ENCODE measurements at places on chromosomes 11 and 22.

- DNase-seq, result no peak
These were observed 10.2 kb downstream of the PACS1 start for GRCh38 chr11:66080055-66080817.

GRCh38 chr11:122202161-122202950 is 86.3 kb upstream of the BLID start:
- DNase-seq, result peak; percentile 69

DNA sequence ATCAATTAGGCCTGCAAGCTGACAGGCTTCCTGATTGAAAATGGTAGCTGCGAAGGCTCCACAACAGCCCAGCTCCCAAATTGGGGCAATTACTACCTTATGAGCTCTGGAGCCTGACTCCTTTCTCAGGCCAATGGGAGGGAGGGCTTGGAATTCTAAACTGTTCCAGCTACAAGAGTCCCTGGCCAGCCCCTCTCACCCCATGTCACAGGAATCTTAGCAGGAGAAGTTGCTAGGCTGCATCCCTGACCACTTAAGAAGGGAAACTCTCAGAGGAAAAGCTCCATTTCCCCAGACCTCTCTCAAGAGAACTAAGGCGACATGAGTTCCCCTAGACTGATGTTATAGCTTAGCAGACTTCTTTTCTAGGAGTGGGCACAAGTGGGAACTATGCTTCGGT is 4.9 kb downstream of the LRP4 start:
- no peak for DNase-seq

DNA sequence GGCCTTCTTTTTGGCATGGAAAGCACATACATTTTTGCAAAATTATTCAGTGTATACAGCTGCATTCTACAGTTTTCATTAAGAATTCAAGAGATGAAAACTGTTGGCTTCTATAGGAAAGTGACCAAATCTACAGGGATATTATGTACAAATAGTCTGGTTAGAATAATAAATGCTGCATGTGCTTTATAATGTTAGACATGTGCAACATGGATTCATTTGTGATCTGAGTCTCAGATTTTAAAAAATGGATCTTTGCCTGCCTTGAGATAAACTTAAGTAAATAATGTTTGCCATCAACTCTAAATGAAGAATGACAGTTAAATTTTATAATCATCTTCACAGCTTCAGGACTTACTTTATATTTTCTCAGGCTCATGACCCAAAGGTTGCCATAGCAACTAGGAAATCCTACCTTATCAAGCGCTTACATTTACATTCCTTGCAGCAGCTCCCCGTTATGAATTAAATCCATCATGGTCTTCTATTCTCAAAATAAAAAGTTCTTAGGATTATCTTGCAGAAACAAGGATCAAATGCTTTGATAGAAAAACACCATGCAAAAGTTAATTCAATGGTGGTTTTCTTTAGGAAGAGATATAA is 200.2 kb downstream of the CADM1 start:
- no peak for DNase-seq

DNA sequence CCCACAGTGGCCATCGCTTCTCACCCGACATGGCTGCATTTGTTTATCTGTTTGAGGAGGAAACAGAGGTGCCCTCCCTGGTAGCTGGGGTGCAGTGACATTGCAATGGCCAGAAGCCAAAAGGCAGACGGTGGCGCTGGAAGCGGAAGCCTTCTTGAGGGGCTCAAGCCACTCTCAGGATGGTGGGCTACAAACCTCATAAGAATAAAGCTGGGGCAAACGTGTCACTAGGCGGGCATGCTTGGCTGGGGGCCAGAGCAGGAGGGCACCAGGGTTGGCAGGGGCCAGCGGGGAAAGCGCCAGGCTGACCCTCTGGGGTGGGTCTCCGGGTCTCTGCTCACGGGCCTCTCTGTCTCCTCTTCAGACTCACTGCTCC is 12.6 kb downstream of the TNNT3 start:
- DNase-seq, result no peak

DNA sequence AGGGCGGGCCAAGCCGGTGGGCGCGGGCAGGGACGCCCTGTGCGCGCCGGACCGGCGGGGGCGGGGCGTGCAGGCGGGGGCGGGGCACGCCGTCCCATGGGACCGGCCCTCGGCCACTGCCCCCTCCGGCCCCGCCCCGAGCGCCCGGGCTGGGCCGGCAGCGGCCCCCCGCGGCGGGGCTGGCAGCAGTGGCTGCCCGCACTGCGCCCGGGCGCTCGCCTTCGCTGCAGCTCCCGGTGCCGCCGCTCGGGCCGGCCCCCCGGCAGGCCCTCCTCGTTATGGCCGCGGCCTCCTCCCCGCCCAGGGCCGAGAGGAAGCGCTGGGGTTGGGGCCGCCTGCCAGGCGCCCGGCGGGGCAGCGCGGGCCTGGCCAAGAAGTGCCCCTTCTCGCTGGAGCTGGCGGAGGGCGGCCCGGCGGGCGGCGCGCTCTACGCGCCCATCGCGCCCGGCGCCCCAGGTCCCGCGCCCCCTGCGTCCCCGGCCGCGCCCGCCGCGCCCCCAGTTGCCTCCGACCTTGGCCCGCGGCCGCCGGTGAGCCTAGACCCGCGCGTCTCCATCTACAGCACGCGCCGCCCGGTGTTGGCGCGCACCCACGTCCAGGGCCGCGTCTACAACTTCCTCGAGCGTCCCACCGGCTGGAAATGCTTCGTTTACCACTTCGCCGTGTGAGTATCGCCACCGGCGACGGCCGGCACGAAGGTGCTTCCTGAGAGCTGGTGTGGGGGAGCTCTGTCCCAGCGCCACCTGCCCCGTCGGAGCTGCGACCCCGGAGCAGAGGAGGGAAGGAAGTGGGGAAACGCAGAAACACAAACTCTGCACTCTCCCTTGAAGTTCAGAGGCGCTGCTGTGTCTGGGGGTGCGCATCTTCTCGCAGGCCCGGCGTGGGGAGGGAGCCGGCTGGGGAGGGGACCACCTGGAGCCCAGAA is at the start of gene KCNQ1:
TSS of gene KCNQ1 (plus strand) at position 188 of the 925 bp plus-strand sequence. CDS start at position 279, 91 bp downstream.
- DNase-seq, result peak; percentile 56

- peak; percentile 37 for DNase-seq
These were observed 27.4 kb upstream of the ST14 start for GRCh38 chr11:130131961-130132850.

DNA sequence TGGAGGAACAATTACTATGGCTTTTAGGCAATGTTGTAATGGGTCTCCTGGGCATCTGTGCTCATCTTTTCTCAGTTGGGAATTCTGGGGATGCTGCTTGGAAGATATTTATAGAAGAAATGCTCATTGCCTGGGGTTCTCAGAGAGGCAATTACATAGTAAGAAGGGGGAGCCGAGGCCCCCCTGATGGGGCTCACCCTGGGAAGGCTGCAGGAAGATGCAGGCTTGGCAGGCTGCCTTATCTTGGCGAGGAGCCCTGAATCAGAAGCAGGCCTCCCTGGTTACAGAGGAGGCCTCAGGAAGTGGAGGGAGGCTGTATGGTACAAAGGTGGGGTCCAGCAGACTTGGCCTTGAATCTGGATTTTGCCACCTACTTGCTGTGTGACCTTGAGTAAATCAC is 60.6 kb upstream of the CRYBB3 start:
- DNase-seq, result no peak

DNA sequence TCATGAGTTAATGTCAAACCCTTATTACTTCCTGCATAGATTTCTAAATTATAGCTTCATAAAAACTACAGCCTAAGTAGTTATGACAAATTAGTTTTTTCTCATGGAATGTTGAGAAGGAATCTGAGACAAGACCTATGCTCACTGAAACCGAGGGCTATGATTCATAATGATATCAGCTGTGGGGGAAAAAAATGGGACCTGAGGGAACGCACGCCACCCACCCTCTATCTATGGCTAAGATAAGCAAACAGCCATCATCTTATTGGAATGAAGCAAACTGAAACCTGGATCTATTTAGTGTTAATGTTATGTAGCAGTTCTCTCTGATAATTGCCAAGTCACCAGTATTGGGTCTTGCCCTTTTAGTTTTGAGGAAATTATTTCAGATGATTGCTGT is 906.9 kb upstream of the RAG2 start:
- DNase-seq, result no peak

DNA sequence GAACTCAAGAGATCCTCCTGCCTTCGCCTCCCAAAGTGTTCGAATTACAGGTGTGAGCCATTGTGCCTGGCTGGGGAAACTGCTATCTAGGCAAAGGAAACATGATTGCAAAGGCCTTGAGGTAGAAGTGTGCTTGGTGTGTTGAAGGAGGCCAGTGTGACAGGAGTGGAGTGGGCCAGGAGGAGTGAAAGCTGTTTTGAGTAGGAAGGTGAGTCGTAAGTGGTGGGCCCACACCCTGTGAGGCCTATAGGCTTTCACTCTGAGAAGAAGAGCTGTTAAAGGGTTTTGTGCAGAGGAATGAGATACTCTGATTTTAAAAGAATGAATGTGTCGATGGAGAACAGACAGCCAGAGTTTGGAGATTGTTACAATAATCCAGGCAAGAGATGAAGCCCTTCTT is 43.4 kb downstream of the WEE1 start:
- DNase-seq, result no peak

GRCh38 chr22:49108636-49109315 is 718.9 kb downstream of the BRD1 start:
- no peak for DNase-seq

- no peak for DNase-seq
These were observed 35.6 kb upstream of the PPARA start for GRCh38 chr22:46114518-46115387.

- DNase-seq, result no peak
These were observed 35.9 kb downstream of the RTN4R start for GRCh38 chr22:20232237-20232598.

- no peak for DNase-seq
These were observed 30.2 kb upstream of the HMGXB4 start for GRCh38 chr22:35226958-35227647.

DNA sequence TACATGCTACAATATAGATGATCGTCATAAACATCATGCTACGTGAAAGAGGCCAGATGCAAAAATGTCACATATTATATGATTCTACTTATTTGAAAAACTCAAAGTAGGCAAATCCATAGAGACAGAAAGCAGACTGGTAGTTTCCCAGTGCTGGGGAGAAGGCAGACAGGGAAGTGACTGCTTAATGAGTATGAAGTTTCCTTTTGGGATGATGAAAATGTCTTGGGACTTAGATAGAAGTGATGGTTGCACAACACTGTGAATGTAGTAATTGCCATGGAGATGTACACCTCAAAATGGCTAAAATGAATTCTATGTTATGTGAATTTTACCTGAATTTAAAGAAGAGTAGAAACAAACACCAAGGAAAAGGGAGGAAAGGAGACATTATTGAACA is 45.2 kb upstream of the EHF start:
- no peak for DNase-seq

DNA sequence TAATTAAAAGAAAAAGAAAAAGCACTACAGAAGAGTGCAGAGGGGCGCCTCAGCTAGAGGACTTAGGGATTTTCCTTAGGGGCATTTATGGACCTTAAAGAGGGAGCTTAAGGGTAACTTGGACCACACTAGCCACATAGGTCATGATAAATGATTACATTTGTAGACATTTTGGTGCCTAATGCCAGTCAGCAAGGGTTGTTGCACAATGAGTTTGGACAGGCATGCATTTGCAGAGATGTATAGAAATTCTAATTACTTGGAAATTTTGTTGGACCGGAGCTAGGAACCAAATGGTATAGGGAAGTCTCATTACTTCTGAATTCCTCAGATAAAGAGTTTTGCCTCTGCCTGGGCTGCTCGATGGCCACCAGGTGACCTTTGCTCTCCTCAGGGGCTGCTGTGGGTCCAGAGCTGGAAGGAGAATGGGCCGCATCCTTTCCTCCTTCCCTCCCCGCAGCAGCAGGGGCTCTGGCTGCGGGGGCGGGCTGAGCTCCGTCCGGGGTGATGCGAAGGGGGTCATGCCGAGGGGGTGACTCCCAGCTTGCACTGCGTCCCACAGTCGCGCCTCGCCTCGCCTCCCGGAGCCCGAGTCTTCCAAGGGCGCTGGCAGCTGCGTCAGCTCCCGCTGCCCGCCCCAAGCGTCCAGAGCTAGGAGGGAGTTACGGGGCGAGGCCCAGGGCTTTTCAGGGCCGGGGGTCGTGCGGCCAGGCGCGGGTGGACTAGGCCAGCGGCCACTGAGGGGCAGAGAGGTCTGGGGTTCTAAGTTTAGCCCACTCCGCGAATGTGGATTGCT is 20.3 kb upstream of the MALAT1 start:
- DNase-seq, result peak; percentile 65

DNA sequence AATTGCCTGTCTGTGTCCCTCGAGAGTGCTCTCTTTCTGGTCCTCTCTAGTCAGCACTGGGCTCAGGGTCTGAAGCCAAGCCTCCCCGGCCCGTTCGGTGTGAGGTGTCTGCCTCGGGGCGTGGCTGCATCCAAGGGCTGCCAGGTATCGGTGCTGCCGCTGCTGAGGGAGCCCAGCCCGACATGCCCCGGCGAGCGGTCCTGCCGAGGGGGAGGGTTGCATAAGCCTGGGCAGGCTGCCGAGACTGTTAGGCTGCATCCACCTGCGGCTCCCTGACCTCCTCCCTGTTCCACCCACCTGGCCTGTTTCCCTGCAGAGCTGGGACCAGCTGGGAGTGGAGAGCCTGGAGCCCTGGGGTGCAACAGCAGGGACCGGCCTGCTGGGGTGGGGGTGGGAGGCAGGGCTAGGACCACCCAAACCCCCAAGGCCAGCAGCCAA is 6.3 kb downstream of the OVOL1 start:
- DNase-seq, result no peak

- no peak for DNase-seq
These were observed 105.5 kb upstream of the TENM4 start for GRCh38 chr11:79546351-79546750.

- DNase-seq, result no peak
These were observed 7.3 kb downstream of the SHISAL1 start for GRCh38 chr22:44305455-44305854.

GRCh38 chr22:35306350-35306967 is 6.8 kb downstream of the TOM1 start:
- no peak for DNase-seq

DNA sequence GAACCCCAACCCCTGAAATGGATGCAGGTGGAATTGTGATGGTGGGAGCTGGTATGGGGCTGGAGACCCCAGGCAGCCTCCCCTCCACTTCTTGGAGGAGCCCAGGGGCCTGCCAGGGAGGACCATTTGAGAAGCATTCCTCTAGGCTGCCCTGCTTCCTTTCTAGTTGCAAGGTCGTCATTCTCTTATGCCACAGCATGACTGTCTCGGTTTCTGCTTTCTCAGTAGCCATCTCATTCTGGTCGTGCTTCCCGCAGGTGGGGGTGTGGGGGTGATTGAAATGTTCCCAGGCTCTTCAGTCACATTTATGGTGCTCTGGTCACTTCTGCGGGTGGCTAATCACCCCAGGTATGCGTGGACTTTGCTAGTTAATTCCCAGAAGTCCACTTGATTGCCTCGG is 223.7 kb upstream of the TBCEL start:
- no peak for DNase-seq

DNA sequence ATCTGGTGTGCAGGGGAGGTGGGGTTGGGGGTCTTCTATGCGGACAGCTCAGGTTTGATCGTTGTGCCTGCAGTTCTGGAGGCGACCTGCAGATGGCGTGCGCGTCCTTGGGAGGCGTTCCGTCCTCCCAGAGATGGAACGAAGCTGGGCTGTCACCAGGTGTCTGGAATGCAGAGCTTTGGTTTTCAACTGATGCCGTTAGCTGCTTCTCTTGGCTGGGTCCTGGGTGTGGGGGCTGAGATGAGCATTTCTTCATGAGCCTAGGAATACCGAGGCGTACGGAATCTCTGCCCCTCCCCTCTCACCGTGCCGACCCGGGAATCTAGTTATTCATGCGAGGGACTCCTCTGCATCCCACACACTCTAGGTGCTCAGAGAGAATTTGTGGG is 98.6 kb downstream of the CEP164 start:
- peak; percentile 68 for DNase-seq

GRCh38 chr11:117039900-117040299 is 58.3 kb downstream of the SIK3 start:
- DNase-seq, result no peak

- no peak for DNase-seq
These were observed 31.3 kb downstream of the MUC5B start for GRCh38 chr11:1254086-1254648.

Measured in right kidney (tissue), 9 donors.